Kidney glomerular epithelial cell (primary cell): ENCODE measurements at places on chromosomes 13 and 19.

GRCh38 chr19:49097453-49098288 lies 12.4 kb downstream of the SNRNP70 start:
- DNase-seq, result peak; percentile 44

DNA sequence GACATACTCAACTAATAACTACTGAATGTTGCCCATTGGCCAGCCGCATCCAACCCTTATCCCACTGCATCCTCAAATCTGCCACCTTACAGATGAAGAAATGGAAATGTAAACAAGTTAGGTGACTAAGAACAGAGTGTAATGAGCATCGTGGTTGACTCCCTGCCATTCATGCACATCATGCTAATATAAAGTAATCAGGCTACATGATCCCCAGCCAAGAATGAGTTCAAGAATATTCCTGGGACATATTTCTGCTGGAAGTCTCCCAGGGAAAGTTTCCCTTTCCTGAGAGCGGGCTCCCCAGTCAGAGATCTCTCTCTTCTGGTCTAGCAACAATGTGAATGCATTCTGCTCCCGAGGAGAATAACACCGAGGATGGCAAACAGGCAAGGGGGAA lies 55.9 kb upstream of the SERP2 start:
- peak; percentile 37 for DNase-seq

DNA sequence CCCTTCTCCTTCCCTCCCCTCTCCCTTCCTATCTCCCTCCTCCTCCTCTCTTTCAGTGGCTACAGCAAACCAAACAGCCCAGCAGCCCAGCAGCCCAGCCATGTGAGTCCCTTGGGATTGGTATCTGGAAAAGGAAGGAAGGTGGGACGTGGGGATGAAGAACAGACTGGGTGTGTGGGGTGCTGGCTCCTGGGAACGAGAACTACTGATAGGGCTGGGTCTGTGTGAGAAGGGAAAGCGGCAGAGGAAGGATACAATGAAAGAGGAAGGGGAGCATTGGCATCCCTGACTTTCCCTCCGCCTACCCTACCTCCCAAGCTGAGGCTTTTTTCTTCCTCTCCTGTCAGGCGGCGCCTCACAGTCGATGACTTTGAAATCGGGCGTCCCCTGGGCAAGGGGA lies 863 bp downstream of the AURKC start:
- no peak for DNase-seq

GRCh38 chr13:79197933-79198332 lies 208.1 kb downstream of the RBM26 start:
- DNase-seq, result no peak

- no peak for DNase-seq
Measured at GRCh38 chr19:51755571-51755970, 3.9 kb upstream of the FPR1 start.

DNA sequence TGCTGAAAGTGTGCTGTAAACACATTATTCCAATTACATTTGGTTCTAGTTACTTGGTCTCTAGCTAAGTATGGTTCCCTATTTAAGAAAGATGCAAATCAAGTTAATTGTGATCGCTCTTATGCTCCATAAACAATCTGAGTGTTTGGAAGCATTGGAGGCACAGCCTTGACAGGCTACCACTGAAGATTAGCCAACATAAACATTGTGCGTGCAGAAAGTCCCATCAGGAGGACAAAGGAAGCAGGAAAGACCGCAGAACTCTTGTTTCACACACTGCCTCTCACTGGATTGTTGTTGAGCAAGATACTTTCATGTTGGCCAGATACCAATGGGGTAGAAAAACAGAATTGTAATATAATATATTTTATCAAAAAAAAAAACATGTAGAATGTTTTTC lies 814.4 kb downstream of the EFNB2 start:
- DNase-seq, result peak; percentile 2

GRCh38 chr13:94880463-94880862 lies 168.1 kb upstream of the SOX21 start:
- DNase-seq, result no peak

DNA sequence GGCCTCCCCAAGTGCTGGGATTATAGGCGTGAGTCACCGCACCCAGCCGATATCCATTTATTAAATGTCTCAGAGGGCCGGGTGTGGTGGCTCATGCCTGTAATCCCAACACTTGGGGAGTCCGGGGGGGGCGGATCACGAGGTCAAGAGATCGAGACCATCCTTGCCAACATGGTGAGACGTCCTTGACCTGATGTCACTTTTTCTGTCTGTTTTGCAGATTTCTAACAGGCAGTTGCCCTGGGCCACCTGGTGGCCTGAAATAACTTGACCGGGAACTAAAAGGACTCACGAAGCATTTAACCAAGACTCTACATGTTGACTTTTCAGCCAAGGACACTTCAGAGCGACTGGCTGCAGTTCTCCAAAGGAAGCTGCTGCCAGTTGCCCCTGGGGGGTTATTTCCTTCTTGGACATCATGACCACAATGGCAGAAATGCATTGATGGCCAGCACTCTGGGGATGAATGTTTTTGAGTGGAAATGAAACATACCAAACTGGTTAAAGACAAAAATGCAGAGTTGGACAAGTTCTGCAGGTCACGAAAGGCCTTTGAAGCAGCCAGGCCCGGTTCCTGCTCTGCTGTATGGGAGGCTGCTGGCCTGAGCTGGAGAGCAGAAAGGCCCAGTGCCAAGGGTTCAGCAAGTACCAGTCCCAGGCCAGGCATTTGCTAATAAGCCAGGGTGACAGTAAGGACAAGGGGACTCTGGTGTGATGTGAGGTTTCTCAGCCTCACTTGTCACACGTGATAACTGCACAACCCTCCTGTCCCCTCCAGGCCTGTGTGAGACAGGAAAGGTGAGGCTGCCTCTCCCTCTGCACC lies 8.3 kb downstream of the ZNF837 start:
- DNase-seq, result no peak

GRCh38 chr19:45798995-45799517 lies 6.4 kb upstream of the DMWD start:
- DNase-seq, result peak; percentile 86
